ENCODE measurements at places on chromosomes 12 and 14.
A peak's percentile ranks its signal among the peaks of the same experiment; 100 is the strongest.

- no peak for DNase-seq
These were observed 129.6 kb downstream of the GXYLT1 start for GRCh38 chr12:42015051-42015461.

DNA sequence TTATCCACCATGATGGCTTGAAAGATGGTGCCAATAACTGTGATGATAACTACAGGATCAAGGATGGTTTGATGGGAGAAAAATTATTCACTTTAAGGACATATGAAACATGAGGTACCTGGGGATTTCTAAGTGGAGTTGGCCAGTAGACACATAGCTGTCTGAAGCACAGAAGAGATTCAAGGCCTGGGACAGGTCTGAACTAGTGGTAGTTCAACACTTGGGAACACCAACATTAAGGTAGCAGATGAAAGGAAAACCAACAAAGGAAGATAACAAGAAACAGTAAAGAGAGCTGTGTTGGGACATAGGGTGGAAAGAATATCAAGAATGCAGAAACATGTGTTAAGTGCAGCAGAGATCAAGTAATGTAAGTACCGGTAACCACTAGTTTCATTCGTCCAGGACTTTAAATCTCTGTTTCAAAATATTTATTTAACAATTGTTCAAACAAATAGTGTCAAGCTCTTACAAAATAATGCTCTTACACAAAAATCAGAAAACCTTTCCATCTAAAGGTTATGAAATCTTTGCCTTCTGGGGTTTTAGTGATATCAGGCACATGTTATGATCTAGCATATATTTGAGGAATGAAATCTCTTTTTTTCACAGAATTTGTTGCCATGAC, 104.7 kb downstream of the ST8SIA1 start:
- DNase-seq = no peak

DNA sequence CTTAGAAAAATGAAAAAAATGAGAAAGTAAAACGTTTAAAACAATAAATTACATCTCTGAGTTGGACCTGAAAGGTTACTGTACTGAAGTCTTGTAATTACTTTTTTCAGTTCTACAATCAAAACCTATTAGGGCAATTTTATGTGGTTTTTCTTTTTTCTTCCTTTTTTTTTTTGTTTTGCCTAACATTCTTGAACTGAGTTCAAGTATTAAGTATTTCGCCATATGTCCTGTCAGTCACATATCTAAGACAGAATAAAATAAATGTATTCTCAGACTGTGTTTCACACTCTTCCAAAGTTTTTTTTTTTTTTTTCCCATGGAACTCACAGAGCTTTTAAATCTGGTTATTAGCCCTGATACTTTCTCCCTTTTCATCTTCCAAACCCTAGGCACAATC, 172.0 kb downstream of the BCAT1 start:
- DNase-seq = no peak

- no peak for DNase-seq
These were observed 78.0 kb downstream of the TMEM260 start for GRCh38 chr14:56657604-56658003.

DNA sequence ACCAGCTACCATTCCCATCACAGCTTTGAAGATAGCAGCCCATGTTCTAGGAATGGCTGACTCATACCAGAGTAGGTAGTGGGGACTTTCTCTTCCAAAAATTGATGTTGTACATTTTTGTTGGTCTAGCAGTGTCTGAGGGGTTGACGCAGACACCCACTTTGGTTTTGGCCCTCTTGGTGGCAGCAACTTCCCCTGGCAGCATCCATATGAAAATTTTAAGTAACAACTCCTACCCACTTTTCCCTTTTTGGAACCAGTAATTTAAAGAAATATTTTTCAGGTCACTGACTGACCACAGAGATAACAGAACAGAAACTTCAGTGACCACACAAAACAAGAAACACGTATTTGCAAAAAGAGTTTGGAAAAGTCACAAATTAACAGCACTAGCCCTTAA, 162.0 kb upstream of the TMCC3 start:
- DNase-seq = no peak

GRCh38 chr12:104649217-104649824, 192.6 kb downstream of the CHST11 start:
- no peak for DNase-seq

DNA sequence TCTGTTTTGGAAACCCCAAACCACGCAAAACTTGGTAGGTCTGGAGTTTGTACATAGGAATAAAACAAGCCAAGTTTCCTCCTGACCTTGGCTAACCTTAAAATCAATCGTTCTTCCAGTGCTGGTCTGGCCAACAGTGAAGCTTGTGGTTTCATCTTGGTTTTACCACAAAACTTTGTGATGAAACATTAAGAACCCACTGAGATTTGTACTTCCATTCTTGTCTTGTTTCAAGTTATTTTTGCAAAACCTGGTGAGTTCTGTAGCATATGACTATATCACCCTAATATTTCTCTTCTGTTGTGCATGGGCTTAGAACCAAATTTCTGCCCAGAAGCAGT, 26.4 kb downstream of the SIX1 start:
- no peak for DNase-seq

GRCh38 chr12:95446506-95446900, 27.4 kb upstream of the METAP2 start:
- DNase-seq = no peak

- DNase-seq = no peak
These were observed 156.1 kb downstream of the FOXN3 start for GRCh38 chr14:89260898-89261297.

- no peak for DNase-seq
These were observed 51.2 kb upstream of the CERS5 start for GRCh38 chr12:50218386-50218785.

GRCh38 chr12:24728366-24728765, 220.5 kb downstream of the BCAT1 start:
- DNase-seq = no peak

DNA sequence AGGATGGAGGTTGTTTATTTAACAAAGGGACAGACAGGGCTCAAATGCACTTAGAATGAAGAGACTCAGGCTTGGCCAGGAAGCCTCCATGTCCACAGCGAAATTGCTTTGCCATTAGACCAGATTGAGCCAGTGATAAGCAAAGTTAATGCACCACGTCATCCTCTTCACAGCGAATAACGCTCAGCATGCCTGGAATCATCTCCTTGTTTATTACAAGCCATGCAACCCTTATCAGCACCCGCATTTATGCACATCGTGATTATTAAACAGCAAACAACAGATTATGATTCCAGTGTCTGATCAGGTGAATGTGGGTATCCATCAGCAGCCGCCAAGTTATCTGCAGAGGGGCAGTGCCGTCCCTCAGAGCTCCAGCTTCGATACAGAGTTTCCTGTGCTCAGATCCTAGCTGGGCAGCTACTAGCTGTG, 175.0 kb upstream of the TMEM132C start:
- no peak for DNase-seq

DNA sequence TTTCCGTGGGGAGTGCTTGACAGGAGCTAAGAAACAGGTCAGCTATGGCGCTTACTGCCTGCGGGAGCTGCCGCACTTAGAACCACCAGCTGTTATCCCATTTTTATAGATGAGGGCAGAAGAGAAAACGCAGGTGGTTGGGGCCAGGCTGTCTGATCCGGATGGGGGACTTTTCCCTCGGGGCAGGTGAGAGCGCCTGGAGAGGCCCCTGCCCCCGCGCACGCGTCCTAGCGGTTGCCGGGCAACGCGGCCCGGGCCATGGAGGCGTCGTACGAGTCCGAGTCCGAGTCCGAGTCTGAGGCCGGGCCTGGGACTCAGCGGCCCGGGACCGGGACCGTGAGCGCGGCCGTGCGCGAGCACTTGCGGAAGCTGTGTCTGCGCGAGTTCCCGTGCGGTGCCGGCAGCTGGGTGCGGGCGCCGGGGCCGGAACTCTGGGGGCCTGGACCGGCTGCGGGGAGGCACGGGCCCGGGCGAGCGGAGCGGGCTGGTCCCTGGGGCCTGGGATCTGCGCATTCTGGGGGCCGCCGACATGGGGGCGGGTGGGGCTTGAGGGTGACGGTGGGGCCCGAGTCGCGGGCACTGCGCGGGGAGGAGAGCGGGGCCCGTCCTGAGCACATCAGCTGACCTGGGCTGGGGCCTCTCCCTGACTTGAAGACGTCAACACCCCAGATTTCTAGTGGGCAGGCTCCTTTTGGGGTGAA, at the start of gene LRRC43:
Gene LRRC43 (plus strand): TSS at position 237 of the 701 bp plus-strand sequence. CDS start 22 bp downstream, at position 259.
- peak; percentile 57 for DNase-seq

DNA sequence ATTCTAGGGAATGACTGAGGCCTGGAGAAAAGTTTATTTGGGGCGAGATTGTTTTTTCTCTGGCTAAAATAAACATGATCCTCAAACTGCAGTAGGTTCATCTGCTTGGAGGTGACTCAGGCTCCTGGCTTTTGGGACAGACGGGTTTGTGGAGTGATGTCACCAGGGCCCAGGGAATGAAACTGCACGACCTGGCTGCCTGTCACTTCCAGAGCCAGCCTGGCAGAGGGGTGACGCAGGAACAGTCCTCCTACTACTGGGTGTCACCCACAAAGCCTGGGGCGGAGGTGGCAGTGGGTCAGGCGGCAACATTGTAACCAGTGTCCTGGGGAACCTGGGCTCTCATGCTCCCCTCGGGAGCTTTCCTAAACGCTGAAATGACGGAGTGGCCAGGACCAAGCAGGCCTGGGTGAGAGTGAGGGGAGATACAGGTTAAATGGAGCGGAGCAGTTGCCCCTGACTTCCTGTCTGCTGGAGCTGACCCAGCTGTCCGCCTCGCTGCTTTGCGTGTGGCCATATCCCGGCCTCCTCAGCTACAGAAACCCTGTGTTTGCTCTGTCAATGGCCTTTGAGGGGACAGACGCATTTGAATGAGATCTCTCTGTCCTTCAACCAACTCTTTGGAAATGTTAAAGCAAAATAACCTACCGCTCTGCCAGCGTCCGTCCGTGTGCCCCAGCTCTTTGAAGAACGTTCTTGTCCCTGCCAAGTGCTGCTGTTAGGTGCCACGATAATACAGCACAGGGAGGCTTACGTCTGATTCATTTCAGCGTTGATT, 6.5 kb downstream of the HIP1R start:
- DNase-seq = no peak

- no peak for DNase-seq
These were observed 12.0 kb downstream of the KIF26A start for GRCh38 chr14:104150136-104151025.

DNA sequence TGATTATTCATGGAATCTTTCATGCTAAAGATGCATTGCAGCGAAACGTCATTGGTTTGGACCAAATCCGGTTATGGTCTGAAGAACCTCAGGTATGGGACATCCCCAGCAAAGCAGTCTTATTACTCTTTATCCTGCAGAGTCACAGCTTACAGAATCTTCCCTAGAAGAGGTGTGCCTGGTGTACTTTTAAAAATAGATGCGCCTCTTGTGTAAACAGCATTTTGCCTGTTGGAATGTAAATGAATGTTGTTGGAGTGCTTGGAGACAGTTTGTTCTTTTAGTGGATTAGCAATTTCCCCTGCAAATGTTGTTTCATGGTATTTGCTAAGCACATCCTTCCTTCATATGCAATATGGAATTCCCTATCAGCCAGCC, 242.5 kb downstream of the ZFP36L1 start:
- no peak for DNase-seq

DNA sequence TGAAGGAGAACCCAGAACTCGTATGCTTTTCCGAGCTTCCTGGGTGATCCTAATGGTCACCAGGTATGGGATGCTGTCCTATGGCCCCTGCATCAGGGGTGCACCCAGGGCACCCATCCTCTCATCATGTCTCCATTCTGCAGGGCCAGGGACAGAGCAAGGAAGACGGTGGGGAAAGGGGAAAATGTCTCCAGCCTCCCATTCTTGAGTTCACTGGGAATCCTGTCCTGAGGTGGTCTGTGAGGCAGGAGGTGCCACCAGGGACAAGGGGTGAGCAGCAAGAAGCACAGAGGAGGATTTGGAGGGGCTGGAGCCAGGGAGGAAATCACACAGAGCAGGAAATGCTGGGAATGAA, 14.9 kb upstream of the SLC6A12 start:
- no peak for DNase-seq

GRCh38 chr12:89384050-89384758, 31.9 kb upstream of the DUSP6 start:
- DNase-seq = no peak

DNA sequence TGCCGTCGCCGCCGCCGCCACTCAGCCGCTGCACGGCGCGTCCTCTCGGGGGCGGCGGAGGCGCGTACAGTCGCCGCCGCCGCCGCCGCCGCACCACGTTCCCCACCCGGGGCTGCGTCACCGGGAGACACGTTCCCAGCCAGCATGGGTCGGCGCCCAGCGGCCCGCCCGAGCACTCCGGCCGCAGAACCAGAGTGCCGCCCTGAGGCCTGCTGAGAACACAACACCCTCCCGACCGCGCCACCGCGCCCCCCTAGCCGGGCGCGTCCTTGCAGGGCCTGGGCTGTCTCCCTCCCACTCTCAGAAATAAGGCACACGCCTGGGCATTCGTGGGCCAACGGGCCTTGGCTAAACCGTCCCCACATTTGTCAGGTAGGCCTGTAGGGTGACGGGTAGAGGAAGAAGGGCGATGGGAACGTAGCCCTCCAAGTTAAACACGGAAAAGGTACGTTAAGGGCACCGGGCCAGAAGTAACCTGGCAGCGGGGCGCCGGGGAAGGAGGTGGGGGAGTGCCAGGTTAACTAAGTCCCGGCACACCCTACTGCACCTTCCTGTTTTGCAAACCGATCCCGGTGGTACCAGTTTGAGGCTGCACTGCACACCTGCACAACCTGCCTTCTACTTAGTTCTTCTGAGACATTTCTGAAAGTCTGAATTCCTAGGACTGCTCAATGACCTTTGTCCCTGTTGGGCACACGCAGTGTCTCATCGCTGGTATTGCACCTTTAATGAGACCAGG, at the start of gene MAP4K5:
Gene MAP4K5 (minus strand): TSS at position 68 of the 739 bp plus-strand sequence. CDS start 520 bp downstream, outside the sequence.
- peak; percentile 92 for DNase-seq

DNA sequence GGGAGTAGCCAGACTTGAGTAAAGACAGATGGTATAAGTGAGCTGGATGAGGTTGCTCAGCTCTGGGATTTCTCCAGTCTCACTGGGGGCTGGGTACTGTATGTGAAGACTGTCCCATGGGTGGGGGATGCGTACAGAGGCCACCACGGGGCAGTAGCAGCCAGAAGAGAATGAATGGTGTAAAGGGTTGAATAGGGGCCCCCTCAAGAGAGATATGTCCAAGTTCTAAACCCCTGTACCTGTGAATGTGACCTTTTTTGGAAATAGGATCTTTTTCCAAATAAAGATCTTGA, 21.8 kb upstream of the BCDIN3D start:
- no peak for DNase-seq

- DNase-seq = no peak
These were observed 113.7 kb downstream of the LMO3 start for GRCh38 chr12:16492240-16492639.

Measured in CD4-positive, alpha-beta T cell (primary cell).